ENCODE measurements at places on chromosomes 13 and 19.

- DNase-seq: no peak
Observed at GRCh38 chr19:2469102-2469914, 6.6 kb upstream of the GADD45B start.

DNA sequence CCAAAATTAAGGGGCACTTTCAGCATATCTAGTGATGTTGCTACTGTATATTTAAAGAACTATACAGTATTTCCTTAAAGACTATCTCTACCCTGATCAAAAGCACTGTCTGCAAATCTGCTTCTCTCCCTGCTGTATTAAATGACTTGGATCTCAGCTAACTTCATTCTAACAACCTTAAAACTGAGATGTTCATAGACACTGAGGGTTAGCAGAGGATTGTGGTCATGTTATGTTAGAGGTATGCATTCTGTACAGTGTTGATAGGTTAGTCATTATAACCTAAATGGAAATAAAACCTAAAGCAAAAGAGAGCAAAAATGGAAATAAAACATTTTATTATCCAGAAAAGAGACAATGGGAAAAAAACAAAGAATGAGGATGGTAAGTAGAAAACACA is 9.9 kb downstream of the GPR183 start:
- DNase-seq: no peak

DNA sequence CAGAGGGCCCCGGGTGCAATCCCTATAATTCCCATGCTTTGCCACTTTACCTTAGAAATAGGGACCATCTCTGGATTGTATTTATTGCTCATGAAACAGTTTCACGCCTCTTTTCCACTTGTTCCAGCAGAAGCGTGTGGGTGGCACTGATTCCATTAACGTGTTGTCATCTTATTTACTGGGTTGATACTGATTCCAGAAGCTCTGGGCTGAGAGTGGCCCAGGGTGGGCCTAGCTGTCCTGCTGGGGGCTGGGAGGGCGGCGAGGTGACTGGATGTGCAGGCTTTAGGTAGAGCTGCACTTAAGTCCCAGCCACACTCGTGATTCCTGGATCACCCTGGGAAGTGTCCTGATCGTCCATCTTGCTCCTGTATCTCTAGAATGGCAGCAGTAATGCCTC is 155.0 kb downstream of the TEX29 start:
- no peak for DNase-seq

DNA sequence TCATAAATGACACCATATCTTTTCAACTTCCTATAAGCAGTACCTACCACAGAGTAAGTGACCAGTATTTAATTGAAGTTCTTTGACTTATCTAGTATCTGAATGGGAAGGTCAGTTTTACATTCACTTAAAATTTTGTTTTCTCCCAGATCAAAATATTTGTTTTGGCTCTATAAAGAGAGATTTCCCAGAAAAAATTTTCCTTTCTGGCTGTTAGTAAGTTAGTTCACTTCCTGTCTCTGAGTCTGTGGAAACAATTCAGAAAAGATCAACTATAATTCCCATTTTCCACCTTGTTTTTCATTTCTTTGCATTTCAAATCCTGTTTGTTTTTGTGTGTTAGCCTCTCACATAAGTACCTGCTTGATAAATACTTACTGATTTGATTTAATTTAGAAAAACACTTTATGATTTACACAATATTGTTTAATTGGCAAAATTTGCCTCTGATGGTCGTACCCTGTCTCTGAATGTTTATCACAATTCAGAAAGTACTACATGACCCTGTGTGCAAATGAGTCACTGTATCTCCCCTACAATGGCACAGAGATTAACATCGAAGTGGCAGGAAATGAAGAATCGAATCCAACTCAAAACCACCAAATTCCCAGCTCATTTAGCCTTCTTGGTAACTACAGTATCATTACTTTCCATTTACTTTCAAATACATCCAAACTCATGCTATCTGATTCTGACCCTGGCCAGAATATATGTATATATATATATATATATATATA is 15.4 kb upstream of the MED4 start:
- DNase-seq: no peak

DNA sequence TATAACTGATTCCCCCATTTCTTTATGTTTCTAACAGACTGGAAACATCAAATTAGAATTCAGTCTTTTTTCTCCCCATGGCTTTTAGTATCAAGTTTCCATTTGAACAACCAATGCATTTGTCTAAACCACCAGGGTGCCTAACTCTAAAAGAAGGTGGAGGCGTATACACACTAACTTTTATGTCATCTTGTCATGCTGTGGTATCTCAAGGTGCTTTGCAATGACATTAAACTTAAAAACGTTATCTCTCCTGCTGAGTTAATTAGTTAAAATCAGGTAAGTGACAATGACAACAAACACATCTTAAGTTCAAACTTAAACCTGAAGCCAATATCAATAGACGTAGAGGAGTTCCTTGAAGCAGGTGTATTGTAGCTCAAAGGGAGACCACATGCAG is 1001.7 kb downstream of the PCDH17 start:
- no peak for DNase-seq

GRCh38 chr13:95706356-95706755 is 29.4 kb downstream of the DNAJC3 start:
- no peak for DNase-seq

DNA sequence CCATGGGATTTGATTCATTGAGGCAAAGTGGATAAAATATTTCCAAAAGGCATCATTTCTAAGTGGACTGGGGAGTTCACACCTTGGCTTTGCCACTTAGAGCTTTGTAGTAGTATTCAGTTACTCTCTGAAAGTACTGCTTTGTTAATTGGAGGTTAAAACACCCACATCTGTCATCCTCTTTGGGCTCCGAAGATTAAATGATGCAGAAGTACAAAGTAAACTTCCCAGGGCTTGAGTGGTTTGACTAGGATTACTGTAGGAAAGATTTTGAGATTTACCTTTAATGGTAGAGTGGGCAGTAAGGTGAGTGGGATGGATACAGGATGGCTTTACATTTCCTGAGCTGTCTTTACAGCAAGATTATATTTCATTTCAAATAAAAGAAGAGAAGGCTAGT is 42.4 kb downstream of the WASF3 start:
- DNase-seq: no peak

- DNase-seq: no peak
Observed at GRCh38 chr13:50645092-50645491, 198.4 kb downstream of the DLEU7 start.

- DNase-seq: peak; percentile 65
Observed at GRCh38 chr19:46713781-46714443, 3.0 kb downstream of the PRKD2 start.

DNA sequence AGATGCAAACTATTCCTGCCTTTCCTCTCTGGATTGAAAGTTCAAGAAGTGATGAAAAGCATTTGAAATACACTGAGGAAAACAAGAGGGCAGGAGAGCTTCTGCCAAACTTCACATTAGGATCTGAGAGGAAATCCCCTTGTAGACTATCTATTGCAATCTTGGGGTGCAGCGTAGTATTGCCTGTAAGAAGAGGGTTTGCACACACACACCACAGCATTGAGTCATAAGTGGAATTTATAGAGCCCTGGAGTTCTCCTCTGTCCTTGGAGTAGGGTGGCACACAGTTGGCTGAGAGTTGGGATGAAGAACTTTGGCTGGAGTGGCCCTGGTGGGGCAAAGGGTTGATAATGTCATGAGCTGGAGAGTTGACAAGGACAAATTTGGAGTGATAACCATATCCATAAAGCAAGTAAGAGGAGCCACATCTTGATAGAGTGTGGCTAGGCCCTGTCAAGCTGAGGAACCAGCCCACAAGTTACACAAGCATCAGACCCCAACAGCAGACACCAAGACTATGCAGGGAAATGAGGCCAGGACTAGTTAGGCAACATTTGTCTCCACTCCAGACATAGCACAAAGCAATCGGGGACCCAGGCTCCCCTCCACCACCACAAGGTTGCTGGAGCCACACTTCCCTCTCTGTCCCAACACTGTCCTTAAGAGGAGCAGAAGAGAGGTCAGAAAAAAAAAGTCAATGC is 520.9 kb downstream of the KLF5 start:
- DNase-seq: no peak

GRCh38 chr13:111359237-111359915 is 38.9 kb downstream of the TEX29 start:
- no peak for DNase-seq

- DNase-seq: no peak
Observed at GRCh38 chr13:114079601-114080536, 52.6 kb downstream of the RASA3 start.

DNA sequence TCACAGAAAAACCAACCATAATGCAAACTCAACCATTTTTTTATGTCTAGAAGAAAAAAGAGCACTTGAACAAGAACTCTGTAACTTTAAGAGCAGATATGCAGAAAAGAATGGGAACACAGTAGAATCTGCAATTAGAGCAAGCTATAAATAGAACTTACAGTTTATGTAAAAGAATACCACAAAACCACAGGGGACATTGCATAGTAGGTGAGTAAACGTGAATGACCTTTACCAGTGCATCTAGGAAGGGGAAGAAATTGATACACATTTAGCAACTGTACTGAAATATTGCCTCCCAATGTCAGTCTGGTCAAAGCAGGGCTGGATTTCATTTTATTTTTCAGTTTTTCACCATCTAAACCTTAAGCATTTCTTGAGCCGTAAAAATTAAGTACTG is 242.2 kb upstream of the EDNRB start:
- DNase-seq: no peak

DNA sequence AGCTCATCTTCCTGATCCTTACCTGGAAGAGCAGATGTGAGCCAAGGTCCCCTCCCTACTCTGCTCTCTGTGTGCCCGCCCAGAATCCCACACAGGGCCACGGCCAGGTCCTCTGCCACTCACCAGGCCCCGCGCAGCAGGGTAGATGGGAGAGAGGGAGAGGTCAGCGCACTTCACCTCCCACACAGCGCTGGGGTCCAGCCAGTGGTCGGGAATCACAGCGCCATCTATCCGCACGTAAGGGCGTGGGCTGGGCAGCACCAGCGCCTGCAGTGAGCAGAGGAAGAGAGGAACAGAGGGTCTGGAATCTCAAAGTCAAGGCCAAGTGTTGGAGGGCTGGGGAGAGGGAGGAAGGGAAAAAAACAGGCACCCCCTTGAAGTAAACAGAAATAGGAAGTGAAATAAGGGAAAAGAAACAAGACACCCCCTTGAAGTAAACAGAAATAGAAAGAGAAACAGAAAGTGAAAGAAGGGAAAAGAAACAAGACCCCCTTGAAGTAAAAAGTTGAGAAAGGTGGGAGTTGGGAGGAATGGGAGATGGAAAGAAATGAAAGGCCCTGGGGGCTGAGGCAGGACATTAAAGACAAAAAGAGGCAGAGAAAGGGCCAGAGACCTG is 7.0 kb upstream of the PLA2G4C start:
- DNase-seq: no peak

GRCh38 chr13:47294691-47295090 is 397.8 kb upstream of the HTR2A start:
- DNase-seq: no peak

DNA sequence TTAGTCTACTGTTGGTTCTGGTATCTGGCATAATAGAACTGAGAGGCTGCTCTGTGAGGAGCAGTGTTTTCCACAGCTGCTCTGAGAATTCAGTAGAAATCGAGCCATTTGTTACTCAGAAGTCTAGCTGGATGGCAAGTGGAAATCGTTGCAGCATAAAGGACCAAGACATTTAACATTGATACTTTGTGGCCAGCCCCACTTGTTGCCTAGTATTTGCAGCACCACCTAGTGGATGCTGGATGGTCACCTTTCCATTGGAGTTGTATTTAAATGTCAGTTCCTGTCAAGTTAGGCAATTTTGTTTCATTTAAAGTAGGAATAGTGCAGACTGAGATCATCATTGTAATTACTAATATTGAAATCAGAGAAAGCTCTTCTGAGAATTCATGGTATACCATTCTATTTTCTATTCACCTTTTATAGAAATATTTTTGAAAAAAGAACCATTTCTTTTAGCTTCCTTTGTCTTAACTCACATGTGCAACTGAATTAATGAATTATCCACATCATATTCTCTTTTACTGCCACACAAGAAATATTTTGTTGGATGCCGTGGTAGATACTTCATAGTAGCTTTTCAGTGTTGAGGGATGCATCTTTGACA is 64.6 kb downstream of the PDS5B start:
- DNase-seq: no peak

GRCh38 chr19:18308051-18308947 is 14.6 kb downstream of the LSM4 start:
- no peak for DNase-seq

- DNase-seq: no peak
Observed at GRCh38 chr13:75607447-75607846, 28.7 kb upstream of the LMO7 start.

DNA sequence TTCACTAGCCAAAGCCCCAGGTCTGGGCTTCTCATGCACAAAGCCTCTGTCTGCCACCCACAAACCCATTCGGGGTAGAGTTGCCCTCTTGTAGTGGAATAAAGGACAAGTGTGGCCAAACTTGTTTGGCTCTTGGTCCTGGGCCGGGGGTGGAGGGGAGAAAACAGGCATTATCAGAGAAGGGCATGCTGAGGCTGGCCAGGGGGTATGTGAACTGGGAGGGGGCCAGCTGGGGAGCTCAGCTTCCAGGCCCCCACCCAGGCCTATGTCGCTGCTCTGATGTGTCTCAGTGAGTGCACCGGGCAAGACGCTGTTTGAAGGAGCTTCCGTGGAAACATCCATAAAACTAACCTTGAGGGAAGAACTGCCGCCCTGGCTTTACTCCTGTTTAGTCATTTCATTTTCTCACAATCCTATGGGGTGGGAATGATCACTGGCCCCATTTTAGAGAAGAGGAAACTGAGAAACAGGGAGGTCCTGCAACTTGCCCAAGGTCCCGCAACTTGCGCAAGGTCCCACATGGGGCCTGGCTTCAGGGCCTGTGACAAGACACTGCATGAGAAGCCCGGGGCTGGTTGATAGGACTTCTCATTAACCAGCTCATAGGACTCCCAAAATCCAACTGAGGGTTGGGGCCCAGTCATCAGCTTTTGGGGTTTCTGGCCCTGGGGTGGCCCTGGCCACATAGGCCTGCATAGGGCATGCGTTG is 30.8 kb downstream of the CCNE1 start:
- DNase-seq: no peak

DNA sequence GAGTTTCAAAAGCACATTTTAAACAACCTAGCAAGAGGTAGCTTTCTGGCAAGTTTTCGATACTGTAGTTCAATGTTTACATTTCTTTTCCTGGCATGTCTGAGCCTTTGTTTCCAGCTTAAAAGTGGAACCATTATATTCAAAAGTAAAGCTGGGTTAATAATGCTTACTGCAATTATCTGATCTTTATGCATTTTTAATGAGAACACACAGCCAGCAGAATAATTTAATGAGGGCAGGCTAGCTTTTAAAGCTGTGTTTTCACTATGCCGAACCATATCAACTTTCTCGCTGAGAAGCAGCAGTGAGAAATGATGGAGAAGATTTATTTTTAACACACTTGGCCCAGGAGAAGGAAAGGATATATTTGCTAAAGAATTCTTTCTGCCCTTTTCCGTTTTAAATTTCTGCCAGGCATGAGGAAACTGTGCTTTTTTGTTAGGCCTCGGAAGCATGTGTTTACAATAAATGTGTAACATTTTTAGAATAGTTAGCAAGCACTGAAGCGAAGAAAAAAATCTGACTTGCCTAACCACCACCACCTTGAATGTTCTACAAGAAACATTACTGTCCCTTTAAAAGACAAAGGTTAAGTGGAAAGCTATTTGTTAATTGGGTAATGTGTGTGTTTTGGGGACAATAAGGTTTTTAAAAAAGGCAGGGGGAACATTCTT is 1.0 kb downstream of the MBNL2 start:
- no peak for DNase-seq
